ENCODE measurements at places on chromosomes 16 and 17. TPM values are rescaled to one million over a fixed set of nuclear protein-coding genes. Genes with fewer than 3 reads are reported as not detected.

- no peak overlapping the region for H3K27ac ChIP-seq
- H3K4me1 ChIP-seq: peaks cover 2% of the 10 kb centered on the region
- no peak overlapping the region for H3K4me3 ChIP-seq
- H3K36me3 ChIP-seq: peaks cover 2% of the 10 kb centered on the region
- no peaks in the 10 kb centered on the region for H3K27me3 ChIP-seq
Measured at GRCh38 chr17:66123163-66123562, 68.8 kb downstream of the CEP112 start.

- peaks cover under 1% of the 10 kb centered on the region for H3K4me1 ChIP-seq
- peaks cover 36% of the 10 kb centered on the region for H3K36me3 ChIP-seq
- DNase-seq: no peak
- H3K27me3 ChIP-seq: no peaks in the 10 kb centered on the region
- no peak overlapping the region for H3K4me3 ChIP-seq
Measured at GRCh38 chr17:62597920-62598319, 29.6 kb upstream of the MRC2 start.

- no peak overlapping the region for H3K4me3 ChIP-seq
- peak; percentile 54 for DNase-seq
- H3K36me3 ChIP-seq: peaks cover 24% of the 10 kb centered on the region
- no peaks in the 10 kb centered on the region for H3K27me3 ChIP-seq
- H3K27ac ChIP-seq: no peak overlapping the region
Measured at GRCh38 chr17:7004398-7005253, 7.8 kb upstream of the RNASEK start.

GRCh38 chr16:64276646-64277045 is 845.2 kb downstream of the CDH11 start:
- H3K27me3 ChIP-seq: no peaks in the 10 kb centered on the region
- no peaks in the 10 kb centered on the region for H3K4me1 ChIP-seq
- no peak for DNase-seq
- H3K4me3 ChIP-seq: no peak overlapping the region
- no peak overlapping the region for H3K27ac ChIP-seq
- H3K36me3 ChIP-seq: no peaks in the 10 kb centered on the region

GRCh38 chr17:62160816-62161215 is 95.7 kb upstream of the MED13 start:
- H3K36me3 ChIP-seq: no peaks in the 10 kb centered on the region
- H3K4me1 ChIP-seq: no peaks in the 10 kb centered on the region
- H3K4me3 ChIP-seq: no peak overlapping the region

DNA sequence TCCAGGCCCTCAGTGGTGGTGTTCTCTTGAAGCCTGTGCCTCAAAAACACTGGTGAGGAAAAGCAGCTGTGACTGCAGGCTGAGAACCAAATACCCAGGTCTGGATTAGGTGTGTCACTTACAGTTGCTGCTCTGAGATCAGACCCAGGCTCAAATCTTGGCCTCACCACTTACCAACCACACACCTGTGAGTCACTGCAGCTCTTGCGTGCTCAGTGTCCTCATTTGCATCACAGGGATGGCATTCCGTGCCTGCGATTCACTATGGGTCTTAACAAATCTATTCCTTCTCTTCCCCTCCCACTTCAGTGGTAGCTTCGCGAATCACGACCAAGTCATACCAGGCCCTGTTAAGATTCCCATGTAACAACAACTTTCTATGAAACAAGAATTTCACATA is 233.4 kb upstream of the HSBP1 start:
- no peaks in the 10 kb centered on the region for H3K4me1 ChIP-seq

DNA sequence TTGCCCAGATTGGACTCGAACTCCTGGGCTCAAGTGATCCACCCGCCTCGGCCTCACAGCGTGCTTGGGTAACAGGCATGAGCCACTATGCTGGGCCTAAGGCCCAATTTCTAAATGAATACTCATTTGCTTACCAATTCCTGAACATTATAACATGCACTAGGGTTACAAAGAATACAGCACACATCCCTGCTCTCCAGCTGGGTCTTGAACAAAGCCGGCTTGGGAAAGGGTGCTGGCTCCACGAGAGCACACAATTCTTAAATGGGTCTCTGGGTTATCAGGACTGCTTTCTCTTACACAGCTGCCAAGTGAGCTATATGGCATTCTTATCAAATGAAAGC is 58.3 kb downstream of the HIC1 start:
- H3K27ac ChIP-seq: no peak overlapping the region
- no peak overlapping the region for H3K4me3 ChIP-seq
- H3K27me3 ChIP-seq: no peaks in the 10 kb centered on the region
- H3K36me3 ChIP-seq: no peaks in the 10 kb centered on the region

- H3K4me3 ChIP-seq: no peak overlapping the region
- peak overlapping the region; percentile 21 for H3K27ac ChIP-seq
- DNase-seq: no peak
- no peaks in the 10 kb centered on the region for H3K36me3 ChIP-seq
- H3K27me3 ChIP-seq: no peaks in the 10 kb centered on the region
Measured at GRCh38 chr17:62823111-62823893, 15.2 kb upstream of the MARCHF10 start.

DNA sequence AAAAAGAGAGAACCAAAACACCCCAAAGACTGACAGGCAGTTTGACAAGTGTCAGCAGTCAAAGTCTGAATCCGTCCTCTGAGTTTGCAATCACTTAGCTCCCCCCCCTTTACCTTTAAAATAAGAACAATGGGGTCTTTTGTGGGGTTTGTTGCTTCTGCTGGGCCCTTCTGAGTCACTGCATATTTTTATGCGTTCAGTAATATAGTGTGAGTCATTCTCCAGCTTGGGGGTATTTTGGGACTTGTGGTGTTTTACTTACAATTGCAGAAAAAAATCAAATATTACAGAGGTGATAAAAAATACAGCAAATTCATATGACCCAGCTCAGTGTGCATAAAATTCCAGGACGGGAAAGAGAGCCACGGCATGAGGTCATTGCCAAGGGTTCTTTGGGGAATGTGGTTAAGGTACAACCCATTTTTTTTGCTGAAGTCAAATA is 120.1 kb downstream of the CYLD start:
- peak; percentile 81 for DNase-seq
- H3K4me1 ChIP-seq: peaks cover 4% of the 10 kb centered on the region
- no peaks in the 10 kb centered on the region for H3K27me3 ChIP-seq
- no peaks in the 10 kb centered on the region for H3K36me3 ChIP-seq

- H3K4me1 ChIP-seq: no peaks in the 10 kb centered on the region
- H3K4me3 ChIP-seq: no peak overlapping the region
- no peak overlapping the region for H3K27ac ChIP-seq
- DNase-seq: no peak
Measured at GRCh38 chr17:67747681-67748235, 30.0 kb downstream of the NOL11 start.

GRCh38 chr17:75565066-75565465 is 22.5 kb upstream of the MYO15B start:
- peaks cover 35% of the 10 kb centered on the region for H3K27me3 ChIP-seq
- DNase-seq: peak; percentile 15
- H3K27ac ChIP-seq: no peak overlapping the region
- peaks cover 1% of the 10 kb centered on the region for H3K4me1 ChIP-seq
- no peaks in the 10 kb centered on the region for H3K36me3 ChIP-seq
- H3K4me3 ChIP-seq: no peak overlapping the region

DNA sequence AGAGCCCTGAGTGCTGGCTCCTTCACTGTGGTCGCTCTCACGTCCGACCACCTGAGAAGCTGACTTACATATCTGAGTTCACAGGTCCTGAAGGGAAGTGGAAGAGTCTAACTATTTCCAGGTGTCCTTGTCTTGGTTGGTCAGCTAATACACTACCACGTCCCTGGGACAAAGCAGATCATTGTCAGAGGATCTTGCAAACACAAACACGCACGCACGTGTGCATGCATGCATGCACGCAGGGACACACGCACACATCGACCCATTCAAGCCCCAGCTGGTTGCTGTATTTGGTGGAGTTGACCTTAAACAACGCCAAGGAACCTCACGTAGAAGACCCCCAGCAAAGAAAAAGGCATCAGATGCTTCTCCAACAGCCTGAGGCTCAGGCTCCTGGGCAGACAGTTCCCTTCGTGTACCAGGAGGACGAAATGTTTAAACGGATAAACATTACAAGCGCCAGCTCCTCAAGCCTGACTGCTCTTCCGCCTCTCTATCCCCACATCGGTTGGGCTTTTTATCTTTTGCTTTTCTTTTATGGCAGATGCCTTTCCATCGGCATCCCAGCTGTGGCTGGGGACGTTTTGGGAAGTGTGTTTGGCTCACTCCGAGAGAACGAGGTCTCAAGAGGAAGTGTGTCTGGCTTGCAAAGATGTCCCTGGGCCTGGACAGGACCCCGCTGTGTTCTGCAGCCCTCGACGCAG is 95.8 kb downstream of the TBC1D16 start:
- no peaks in the 10 kb centered on the region for H3K27me3 ChIP-seq
- H3K27ac ChIP-seq: no peak overlapping the region
- H3K4me3 ChIP-seq: no peak overlapping the region
- H3K4me1 ChIP-seq: peaks cover 6% of the 10 kb centered on the region
- peaks cover 33% of the 10 kb centered on the region for H3K36me3 ChIP-seq

- H3K4me1 ChIP-seq: no peaks in the 10 kb centered on the region
- no peak overlapping the region for H3K4me3 ChIP-seq
Measured at GRCh38 chr17:30995347-30995746, 24.5 kb downstream of the RNF135 start.

DNA sequence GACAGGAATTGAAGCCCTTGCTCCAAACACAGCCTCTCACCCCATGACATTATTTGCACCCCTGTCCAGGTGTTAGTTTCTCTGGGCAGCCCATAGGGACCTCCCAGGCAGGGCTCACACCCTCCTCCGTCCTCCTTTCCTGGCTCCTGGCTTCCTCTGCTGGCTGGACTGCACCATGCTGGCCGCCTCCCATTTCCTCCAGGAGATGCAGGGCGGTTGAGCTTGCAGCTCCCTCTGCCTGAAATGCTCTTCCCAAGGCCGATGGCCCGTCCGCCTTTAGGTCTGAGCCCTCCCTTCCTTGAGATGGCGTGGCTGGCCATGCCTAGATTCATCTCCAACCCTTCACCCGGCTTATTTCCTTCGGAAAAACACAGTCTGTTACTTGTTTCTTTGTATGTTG is 334.8 kb downstream of the SNX29 start:
- no peaks in the 10 kb centered on the region for H3K4me1 ChIP-seq
- DNase-seq: no peak
- no peak overlapping the region for H3K27ac ChIP-seq

DNA sequence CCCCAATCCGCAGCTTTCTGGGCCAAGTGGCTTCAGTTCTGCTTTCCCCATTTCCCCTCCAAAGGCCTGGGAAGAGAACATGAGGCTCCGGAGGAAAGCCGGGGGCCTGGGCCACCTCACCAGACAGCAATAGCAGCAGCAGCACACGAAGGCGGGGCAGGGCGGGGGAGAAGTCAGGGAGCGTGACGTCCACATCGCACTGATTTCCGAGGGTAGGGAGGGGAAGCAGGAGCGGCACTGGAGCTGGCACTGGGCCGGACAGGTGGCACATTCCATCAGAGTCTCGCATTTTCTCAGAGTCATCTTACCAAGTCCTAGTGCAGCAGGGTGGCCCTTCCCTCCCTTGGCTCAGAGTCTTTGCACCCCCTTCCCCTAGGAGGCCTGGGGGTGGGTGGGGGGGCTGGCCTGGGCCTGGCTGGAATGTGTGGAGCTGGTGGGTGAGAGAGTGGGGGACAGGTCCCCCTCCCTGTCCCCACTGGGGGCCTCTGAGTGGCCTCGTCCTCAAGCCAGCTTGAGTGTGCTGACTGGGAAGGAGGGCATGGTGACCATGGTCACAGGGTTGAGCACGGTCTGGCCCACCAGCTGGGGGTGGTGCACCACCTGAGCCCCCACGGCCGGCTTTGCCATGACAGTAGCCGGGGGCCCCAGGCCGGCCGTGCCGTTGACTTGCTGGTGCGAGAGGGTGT is 14.3 kb downstream of the MNT start:
- peaks cover 3% of the 10 kb centered on the region for H3K4me1 ChIP-seq
- no peak overlapping the region for H3K27ac ChIP-seq
- H3K36me3 ChIP-seq: peaks cover 31% of the 10 kb centered on the region
- no peaks in the 10 kb centered on the region for H3K27me3 ChIP-seq
- DNase-seq: no peak

DNA sequence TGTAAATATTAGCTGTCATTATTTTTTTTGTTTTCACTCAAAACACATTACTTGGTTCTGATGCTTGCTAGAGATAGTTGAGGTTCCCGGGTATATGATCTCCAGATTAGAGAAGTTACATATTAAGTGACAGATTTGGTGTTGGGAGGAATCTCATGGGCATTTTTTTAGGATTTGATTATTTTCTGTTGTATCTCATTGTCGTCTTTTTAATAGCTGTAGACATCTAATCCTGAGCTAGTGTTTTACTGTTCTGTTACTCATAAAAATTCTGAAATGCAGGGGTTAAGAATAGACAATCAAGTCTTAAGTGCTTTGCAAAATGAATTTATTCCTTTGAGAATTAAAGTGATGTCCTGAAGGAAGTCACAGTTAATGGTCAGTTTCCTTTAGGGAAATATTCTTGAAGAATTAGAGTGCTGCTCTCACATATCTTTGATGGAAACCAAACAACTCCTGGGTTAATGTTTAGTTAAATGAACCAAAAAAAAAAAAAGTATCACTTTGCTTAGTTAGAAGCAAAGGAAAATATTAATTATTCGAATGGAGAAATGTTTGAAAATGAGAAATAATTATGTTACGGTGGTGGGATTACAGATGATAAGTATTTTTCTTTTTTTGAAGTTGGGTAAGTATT is 251.7 kb upstream of the CACNG5 start:
- DNase-seq: no peak
- H3K36me3 ChIP-seq: peaks cover 2% of the 10 kb centered on the region

GRCh38 chr17:9771465-9771864 is 19.9 kb downstream of the DHRS7C start:
- H3K27me3 ChIP-seq: no peaks in the 10 kb centered on the region
- H3K4me3 ChIP-seq: no peak overlapping the region
- no peak overlapping the region for H3K27ac ChIP-seq
- H3K36me3 ChIP-seq: no peaks in the 10 kb centered on the region
- no peak for DNase-seq

- H3K27me3 ChIP-seq: peaks cover 12% of the 10 kb centered on the region
- no peaks in the 10 kb centered on the region for H3K36me3 ChIP-seq
- peaks cover 8% of the 10 kb centered on the region for H3K4me1 ChIP-seq
Measured at GRCh38 chr17:49393491-49394255, 21.0 kb downstream of the PHB1 start.

DNA sequence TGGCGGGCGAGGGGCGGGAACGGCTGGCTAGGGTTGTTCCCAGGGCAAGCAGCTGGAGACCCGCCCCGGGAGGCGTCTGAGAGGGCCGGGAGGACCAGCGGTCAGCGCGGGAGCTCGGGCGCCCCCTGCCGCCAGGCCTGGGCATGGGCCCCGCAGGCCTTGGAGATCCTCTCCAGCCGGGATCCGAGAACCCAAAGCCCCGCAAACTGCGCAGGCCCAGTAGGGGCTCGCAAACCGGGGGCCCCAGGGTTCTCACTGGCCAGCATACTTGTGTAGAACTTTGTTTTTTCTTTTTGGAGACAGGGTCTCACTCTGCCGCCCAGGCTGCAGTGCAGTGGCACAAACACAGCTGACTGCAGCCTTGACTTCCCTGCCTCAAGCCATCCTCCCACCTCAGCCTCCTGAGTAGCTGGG is 20.8 kb upstream of the ZNF423 start:
- H3K4me1 ChIP-seq: no peaks in the 10 kb centered on the region
- H3K27me3 ChIP-seq: peaks cover 13% of the 10 kb centered on the region
- H3K27ac ChIP-seq: no peak overlapping the region
- H3K36me3 ChIP-seq: no peaks in the 10 kb centered on the region
- DNase-seq: no peak

The MAPT gene
- under 0.01 TPM for total RNA-seq

The STAC2 gene
- not detected for total RNA-seq

The HASPIN gene
- 3.9 TPM for total RNA-seq

The ADORA2B gene
- 5.2 TPM for total RNA-seq

The UNC13D gene
- under 0.01 TPM for total RNA-seq

The ITGB3 gene
- 17.6 TPM for total RNA-seq

The SCIMP gene
- total RNA-seq: not detected

The LGALS9B gene
- not detected for total RNA-seq

The CIAO3 gene
- 17.0 TPM for total RNA-seq

The KRT36 gene
- total RNA-seq: not detected

The INCA1 gene
- under 0.01 TPM for total RNA-seq

The LDHD gene
- total RNA-seq: not detected
